Stimulated activated naive B cell treated with anti-CD40 and anti-IgM and Interleukin-4, amounts not matched to agents 10 μg/mL and 1 μg/mL and 100 μg/mL, for 72 hours (primary cell): ENCODE measurements at places on chromosomes 7 and 10.

DNA sequence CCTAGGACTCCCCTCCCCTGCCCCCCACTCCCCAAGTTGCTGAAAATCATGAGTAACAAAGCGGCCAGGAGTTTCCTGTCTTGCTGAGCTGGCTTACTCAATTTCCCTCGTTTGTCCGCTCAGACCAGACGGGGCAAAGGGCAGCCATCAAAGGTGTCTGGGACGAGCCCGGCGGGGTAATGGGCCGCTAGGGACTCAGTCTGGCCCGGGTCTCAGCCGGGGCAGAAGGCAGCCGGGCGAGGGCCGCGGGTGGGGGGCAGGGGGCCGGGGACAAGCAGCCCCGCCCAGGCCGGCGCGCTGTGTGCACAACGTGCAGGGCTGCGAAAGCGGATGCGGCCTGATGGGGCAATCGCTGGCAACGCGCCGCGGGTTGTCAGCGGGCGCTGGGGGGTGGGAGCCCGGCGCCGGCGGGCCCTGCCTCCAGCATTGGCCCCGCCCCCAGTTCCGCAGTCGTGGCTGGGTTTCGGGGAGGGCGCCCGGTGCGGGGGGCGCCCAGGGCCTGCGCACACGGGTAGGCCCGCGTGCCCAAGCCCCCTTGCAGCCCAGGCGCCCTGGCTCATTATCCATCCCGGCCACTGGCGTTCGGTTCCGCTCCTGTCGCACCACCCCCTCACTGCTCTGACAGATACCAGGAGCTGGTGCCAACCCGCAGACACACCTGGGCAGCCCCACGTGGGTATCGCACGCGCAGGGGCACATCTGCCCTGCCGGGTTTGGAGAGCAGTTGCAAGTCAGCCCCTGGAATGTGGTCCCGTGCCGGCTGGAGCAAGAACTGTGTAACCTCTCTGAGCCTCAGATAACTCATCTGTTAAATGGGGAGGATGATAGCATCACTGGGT lies 35.1 kb downstream of the DNAJB12 start:
- H3K4me3 ChIP-seq: peak overlapping the region; percentile 83
- H3K27ac ChIP-seq: peak overlapping the region; percentile 100
- H3K4me1 ChIP-seq: peaks cover 57% of the 10 kb centered on the region
- DNase-seq: peak; percentile 90

DNA sequence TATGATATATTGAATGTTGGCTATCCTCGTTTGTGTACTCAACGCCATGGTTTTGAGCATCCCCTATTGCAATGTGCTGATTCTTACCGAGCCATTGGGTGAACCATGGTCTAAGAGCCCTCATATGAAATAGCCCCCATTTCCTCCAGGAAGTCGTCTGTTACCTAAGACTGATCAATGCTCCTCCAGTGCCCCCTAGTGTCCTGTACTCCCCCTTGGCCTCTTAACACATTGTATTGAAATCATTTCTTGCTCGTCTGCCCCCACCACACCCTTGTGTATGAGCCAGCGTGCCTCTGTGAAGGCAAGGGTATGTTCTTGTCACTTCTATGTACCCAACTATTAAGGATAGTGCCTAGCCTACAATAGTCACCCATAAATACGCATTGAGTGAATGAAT lies 11.2 kb upstream of the SLC35B4 start:
- H3K27ac ChIP-seq: no peak overlapping the region
- peak; percentile 29 for DNase-seq
- H3K36me3 ChIP-seq: no peaks in the 10 kb centered on the region
- H3K27me3 ChIP-seq: peaks cover 22% of the 10 kb centered on the region
- H3K4me1 ChIP-seq: no peaks in the 10 kb centered on the region

DNA sequence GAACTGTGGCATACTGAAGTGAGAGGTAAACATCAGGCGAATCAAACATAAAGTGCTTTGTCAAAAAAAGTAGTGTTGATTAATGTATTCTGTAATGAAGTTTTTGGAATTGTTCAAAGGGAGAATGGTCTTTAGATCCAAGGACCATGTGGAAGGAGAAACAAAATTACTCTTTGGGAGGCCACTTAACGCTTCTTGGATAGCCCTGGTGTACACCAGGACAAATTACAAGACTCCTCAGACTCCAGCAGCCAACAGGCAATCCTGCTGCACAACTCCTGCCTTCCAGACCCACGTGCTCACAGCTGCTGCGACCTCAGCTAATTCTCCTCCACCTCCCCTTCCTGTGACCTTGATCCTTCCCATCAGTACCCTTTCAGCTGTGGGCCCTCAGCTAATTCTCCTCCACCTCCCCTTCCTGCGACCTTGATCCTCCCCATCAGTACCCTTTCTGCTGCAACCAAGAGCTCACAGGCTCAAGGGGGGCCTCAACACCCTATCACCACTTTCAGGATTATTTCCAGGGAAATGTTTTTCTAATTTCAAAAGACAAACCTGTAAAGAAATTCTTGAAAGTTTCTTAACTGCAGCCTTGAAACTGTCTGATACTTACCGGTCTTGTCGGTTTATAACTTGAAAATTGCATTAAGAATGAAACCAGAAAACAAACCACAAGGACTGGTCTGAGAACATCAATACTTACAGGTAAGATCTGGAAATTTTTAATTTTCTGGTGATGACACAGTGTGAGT lies 29.7 kb upstream of the DDC start:
- no peak overlapping the region for H3K27ac ChIP-seq
- H3K27me3 ChIP-seq: no peaks in the 10 kb centered on the region
- no peaks in the 10 kb centered on the region for H3K36me3 ChIP-seq
- H3K4me3 ChIP-seq: no peak overlapping the region
- H3K4me1 ChIP-seq: no peaks in the 10 kb centered on the region
- DNase-seq: no peak

- DNase-seq: no peak
- H3K36me3 ChIP-seq: no peaks in the 10 kb centered on the region
- no peak overlapping the region for H3K4me3 ChIP-seq
Measured at GRCh38 chr10:15444105-15445005, 73.3 kb upstream of the FAM171A1 start.

- H3K27me3 ChIP-seq: peaks cover 34% of the 10 kb centered on the region
- H3K36me3 ChIP-seq: no peaks in the 10 kb centered on the region
- H3K27ac ChIP-seq: no peak overlapping the region
- no peak overlapping the region for H3K4me3 ChIP-seq
- H3K4me1 ChIP-seq: no peaks in the 10 kb centered on the region
- DNase-seq: no peak
Measured at GRCh38 chr10:120980279-120981255, 129.4 kb downstream of the WDR11 start.

- H3K36me3 ChIP-seq: peaks cover 46% of the 10 kb centered on the region
- no peaks in the 10 kb centered on the region for H3K27me3 ChIP-seq
- H3K27ac ChIP-seq: peak overlapping the region; percentile 93
Measured at GRCh38 chr10:104328896-104329710, 9.2 kb downstream of the ITPRIP start.

DNA sequence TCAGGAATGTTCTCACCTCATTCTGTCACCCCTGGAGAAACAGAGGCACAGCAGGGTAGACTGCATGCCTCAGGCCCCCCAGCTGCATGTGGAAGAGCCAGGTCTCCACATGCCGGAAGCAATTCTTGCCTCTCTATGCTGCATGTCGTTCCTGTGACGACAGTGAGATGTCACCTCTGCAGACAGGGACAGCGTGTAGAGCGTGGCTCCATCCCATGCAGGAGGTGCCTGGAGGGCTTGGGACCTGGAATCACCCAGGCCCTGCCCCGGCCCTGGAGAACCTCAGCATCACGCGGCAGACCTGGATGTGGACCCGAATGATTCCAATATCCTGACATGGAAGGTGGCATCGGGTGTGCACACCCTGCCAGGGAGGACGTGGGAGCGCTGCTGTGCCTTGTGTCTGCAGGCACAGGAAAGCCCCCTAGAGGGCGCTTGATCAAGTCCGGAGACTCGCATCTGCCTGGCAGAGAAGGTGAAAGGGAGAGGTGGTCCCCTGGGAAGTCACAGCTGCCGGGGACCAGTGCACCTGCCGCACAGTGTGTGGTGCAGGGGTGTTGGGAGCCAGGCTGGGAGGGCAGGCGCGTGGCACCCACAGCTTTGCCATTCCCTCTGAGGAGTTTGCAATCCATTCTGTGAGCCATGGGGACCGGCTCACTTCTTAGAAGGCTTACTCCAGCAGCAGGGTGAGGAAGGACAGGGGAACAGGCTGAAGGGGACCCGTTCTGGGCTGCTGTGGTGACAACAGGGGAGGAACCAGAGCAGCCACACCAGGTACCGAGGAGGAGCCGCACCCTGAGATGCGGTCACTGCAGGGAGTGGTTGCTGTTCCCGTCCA lies 45.3 kb upstream of the EN2 start:
- H3K4me1 ChIP-seq: peaks cover 15% of the 10 kb centered on the region
- peak; percentile 41 for DNase-seq

DNA sequence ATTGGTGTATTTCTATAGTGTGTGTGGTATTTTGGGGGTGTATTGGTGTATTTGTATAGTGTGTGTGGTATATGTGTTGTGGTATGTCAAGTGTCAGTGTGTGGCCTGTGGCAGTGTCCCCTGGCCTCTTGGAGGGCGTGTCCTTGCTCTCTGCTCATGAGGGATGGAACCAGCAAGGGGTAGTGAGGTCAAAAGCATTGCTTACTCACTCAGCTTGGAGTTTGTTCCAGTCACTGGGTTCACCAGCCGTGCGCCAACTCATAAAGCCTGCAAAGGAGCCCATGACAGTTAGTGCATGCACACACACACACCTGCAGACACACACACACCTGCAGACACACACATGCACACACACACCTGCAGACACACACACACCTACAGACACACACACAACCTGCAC lies 4.3 kb upstream of the TRPV6 start:
- H3K4me1 ChIP-seq: no peaks in the 10 kb centered on the region
- peaks cover 10% of the 10 kb centered on the region for H3K27me3 ChIP-seq
- H3K27ac ChIP-seq: no peak overlapping the region
- no peak for DNase-seq
- H3K4me3 ChIP-seq: no peak overlapping the region

GRCh38 chr7:129405527-129405926 lies 28.7 kb upstream of the STRIP2 start:
- H3K4me3 ChIP-seq: no peak overlapping the region
- peaks cover 37% of the 10 kb centered on the region for H3K36me3 ChIP-seq
- no peak for DNase-seq

DNA sequence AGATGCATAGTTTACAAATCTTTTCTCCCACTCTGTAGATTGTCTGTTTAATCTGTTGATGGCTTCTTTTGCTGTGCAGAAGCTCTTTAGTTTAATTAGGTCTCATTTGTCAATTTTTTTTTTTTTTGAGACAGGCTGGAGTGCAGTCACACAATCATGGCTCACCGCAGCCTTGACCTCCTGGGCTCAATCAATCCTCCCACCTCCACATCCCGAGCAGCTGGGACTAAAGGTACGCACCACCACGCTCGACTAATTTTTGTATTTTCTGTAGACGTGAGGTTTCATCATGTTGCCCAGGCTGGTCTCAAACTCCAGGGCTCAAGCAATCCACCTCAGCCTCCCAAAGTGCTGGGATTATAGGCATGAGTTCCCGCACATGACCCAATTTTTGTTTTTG lies 1655.8 kb downstream of the REEP3 start:
- no peaks in the 10 kb centered on the region for H3K27me3 ChIP-seq
- no peaks in the 10 kb centered on the region for H3K36me3 ChIP-seq
- H3K4me1 ChIP-seq: no peaks in the 10 kb centered on the region
- H3K4me3 ChIP-seq: no peak overlapping the region
- no peak for DNase-seq

DNA sequence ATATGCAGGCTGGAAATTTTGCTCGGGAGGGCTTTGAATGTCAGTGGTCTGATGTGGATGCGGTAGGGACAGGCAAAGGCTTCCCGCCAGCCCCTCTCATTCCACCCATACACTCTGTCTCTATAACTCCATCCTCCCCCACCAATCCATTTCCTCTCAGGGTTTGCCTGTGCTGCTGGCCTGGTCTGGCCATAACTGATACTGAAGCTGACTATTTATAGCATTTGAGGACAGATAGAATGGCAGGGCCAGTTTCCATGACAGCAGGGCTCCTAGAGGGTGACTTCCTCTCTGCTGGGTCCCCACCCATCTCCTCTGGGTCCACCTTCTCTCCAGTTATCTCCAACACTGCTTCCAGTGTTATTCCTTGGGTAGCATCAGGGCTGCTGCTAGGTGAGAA lies 6.6 kb upstream of the PDLIM1 start:
- no peak for DNase-seq
- no peaks in the 10 kb centered on the region for H3K27me3 ChIP-seq
- H3K36me3 ChIP-seq: peaks cover 2% of the 10 kb centered on the region
- H3K4me1 ChIP-seq: peaks cover 40% of the 10 kb centered on the region

DNA sequence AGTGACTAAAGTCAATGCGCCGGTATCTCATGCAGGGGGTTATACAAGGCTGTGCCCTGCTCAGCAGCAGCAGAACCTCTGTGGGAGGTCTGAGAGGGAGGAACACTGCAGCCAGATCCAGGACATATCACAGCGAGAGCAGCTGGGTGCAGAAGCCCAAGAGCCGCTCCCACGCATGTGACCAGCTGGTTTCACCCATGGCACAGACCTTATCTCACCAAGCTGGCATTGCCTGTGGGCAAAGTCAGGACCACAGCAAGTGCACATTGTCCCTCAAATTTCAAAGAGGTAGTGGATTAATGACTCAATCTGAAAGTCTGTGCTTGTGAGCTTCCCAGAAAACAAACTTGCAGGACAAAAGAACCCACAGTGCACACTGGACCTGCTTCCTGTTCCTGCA lies 31.6 kb upstream of the AKR1C1 start:
- peaks cover 5% of the 10 kb centered on the region for H3K36me3 ChIP-seq
- no peaks in the 10 kb centered on the region for H3K27me3 ChIP-seq
- no peak overlapping the region for H3K27ac ChIP-seq
- DNase-seq: no peak

DNA sequence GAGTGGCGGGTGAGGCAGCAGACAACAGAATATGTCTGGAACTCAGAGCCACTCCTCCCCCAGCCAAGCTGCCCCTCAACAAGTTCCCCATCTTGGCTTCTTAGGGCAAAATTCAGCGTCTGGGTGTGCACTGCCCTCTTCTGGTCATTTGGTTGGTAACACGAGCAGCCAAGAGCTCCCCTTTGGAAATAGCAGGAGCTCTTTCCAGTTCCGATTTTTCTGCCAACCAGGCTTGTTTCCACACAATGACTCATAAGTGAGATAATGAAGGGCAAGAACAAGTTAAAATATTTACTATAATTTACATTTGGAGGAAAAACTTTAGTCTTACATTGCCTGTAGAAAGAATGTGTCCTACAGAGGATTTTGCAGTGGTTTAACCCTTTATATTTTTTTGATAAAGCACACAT lies 70.5 kb downstream of the ADCYAP1R1 start:
- H3K27me3 ChIP-seq: peaks cover 17% of the 10 kb centered on the region
- no peaks in the 10 kb centered on the region for H3K4me1 ChIP-seq
- no peak overlapping the region for H3K27ac ChIP-seq
- H3K4me3 ChIP-seq: no peak overlapping the region
- peak; percentile 27 for DNase-seq

GRCh38 chr10:102242118-102242485 lies 790 bp upstream of the PITX3 start:
- H3K4me1 ChIP-seq: peaks cover 21% of the 10 kb centered on the region
- no peak overlapping the region for H3K27ac ChIP-seq
- H3K36me3 ChIP-seq: peaks cover 3% of the 10 kb centered on the region
- DNase-seq: no peak
